ENCODE measurements at places on chromosomes 16 and 17.

GRCh38 chr17:78527345-78527744 is 49.9 kb downstream of the DNAH17 start:
- no peak for DNase-seq

GRCh38 chr17:10147761-10148415 is 50.5 kb downstream of the GAS7 start:
- no peak for DNase-seq

DNA sequence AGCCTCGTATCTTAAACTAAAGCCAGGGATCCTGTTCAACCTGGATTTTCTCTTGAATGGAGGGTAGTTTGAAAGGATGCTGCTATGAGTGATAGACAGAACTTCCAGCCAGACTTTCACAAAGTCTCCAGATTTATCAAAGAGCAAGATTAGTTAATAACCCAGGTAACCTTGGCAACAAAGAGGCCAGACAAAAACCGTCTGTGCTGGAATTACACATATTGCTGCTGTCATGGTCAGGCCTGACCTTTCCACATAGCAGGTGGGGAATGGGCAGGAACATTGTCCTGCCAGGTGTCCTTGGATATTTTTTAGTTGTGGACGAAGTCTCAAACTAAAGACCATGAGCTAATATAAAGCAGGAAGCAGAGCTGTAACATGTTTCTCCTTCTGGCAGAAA is 52.5 kb downstream of the HLF start:
- DNase-seq: no peak

DNA sequence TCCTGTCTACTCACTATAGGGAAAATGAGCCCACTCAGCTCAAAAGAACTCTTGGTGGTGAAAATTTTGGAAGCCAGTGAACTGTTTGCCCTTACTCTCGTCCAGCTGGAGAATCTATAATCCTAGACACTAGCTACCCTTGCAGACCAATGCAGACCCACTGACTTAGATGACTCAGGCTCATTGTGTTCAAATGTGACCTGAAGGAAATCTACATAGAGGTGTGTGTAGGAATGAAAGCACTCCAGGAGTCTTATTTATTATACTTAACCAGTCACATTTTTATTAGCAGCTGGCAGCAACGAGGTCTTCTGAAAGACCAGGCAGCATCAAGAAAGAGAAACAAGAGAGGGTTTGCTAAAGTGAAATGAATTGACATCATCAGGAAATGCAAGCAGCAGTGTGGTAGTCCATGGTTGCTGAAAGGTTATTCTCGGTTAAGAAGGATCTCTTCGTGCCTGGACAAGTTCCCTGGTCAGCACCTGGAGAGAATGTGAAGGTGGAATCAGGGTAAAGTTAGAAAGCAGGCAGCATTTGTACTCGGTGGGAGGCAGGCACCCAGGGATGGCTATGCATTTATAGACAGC is 1.4 kb downstream of the KRTAP29-1 start:
- no peak for DNase-seq

- DNase-seq: no peak
Measured at GRCh38 chr16:66923247-66923731, 2.0 kb downstream of the RRAD start.

All from C1 segment of cervical spinal cord (tissue), 14 donors.